Activated T-helper 1 cell treated with Interleukin-2 at 50 U/mL for 16 hours (primary cell): ENCODE measurements at places on chromosomes 11 and 22.

DNA sequence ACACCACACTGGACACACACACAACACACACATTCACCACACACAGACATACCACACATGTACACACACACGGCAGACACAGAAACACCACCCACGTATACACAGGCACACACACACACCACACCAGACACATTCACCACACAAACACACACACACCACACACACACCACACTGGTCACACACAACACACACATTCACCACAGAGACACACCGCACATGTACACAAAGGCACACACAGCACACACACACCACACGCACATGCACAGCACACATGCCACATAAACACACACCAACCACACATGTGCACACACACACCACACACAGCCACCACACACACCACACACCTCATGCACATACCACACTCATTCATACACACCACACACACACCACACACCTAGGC lies 84.2 kb upstream of the PRR5 start:
- DNase-seq: no peak

DNA sequence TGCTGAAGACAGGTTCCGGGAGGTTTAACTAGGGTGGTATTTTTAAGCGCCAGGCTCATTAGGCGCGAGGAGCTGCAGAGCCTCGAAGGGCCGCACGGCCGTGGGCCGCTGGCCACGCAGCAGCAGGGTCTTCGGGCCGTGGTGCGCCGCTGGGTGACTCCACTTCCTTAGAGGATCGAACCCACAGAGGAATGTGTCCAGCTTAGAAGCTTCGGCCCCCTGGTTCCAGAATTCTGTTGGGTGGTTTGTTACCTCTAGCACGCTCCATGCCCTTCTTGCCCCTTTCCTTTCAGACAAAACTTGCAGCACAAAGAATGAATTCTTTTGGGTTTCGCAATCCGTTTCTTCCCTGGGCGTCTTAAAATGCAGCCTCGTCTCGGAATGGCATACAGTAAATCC lies 773 bp upstream of the PATL1 start:
- DNase-seq: no peak

GRCh38 chr11:130159139-130159538 lies 443 bp upstream of the ST14 start:
- DNase-seq: no peak

- DNase-seq: no peak
Measured at GRCh38 chr11:12860827-12861226, 148.3 kb upstream of the RASSF10 start.

DNA sequence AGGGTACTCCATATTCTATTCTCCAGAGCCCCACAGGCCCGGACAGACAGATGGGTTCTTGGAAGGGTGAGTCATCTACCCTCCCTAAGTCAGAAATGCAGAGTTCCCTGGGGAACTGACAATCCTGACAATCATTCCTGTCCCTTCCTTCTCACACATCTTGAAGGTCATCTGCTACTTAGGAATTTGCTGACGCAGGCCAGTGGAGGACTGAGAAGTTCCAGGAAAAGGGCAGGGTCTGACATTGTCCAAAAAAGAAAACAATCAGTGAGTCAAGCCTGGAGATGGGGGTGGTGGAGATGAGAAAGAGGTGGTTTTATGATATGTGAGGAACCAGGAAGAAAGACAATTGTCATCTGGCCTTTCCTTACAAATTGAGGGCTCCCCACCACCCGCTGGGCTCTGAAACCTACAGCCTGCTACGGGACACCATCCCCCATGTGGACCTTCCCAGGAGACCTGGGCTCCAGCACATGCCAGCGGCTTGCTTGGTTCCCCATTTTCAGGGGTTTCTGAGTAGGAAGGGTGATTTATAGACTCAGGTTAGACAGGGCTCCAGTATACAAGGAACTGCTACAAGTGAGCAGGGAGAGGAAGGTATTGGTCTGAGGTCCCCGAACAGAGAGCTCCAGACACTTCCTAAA lies 12.9 kb downstream of the CD59 start:
- no peak for DNase-seq

- DNase-seq: no peak
Measured at GRCh38 chr11:63476618-63477017, 14.3 kb downstream of the PLAAT5 start.

DNA sequence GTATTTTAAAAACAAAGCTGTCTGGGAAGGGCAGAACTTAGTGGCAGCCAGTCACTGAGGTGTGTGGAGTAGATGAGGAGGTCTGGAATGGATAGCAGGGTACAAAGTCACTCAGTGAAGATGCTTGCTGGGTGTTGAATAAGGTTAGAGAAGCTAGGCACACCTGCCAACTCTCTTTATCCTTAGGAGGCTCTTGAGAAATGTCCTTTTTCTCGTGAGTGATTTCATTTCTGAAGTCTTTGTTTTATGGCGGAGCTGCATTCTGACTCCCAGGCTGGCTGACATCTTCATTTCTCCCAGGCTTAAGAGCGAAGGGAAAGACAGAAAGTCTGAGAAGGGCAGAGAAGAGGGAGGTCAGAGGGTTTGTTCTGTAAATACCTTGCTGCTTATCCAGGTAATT lies 31.0 kb downstream of the CECR2 start:
- DNase-seq: no peak
